Cerebellum (tissue), 4 donors: ENCODE measurements at places on chromosomes 12 and 14.

DNA sequence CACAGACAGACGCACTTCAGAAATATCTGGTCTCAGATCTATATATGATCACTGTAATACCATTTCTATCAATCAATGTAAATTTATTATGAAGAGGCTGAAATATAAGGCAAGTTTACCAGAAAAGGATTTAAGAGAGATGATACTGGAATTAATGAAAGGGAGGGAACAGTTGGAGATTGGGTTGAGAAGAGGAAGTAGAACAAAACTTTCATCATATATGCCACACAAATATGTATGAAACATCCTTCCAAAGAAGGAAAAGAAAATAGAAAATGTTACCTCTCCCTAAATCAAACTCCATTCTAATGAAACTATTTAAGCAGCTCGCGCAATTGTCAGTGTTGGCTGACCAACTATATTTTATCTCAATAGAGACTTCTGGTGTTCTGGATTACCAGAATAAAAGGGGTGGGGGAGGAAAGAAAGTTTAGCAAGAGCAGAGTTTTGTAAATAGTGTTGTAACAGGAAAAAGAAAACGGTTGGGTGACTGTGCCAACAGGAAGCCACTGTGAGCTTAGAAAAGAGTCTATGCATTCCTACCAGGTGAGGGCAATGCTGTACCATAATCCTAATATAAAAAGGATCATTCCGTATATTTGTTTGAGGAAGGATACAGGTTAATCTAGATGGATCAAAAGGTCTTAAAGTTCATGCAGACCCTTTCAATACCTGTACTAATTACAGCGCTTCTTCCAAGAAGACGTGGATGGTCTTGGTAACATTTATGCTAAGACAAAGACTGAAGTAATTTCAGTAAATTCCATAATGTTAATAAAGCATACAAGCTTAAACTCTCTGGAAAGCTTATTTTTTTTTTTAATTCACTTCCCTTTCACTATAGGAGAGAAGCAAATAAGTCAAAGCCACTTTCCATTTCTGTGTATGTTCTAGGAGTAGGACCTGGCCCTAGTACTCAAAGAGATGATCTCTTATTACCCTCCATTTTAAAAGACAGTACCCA is 14.5 kb upstream of the LLPH start:
- DNase-seq: no peak

- peak; percentile 75 for DNase-seq
These were observed 3.6 kb upstream of the SLC7A8 start for GRCh38 chr14:23186913-23187654.

GRCh38 chr14:64945431-64946178 is 3.1 kb upstream of the GPX2 start:
- DNase-seq: no peak

GRCh38 chr14:98592611-98593170 is 679.3 kb downstream of the BCL11B start:
- no peak for DNase-seq

- no peak for DNase-seq
These were observed 13.7 kb downstream of the PLXNC1 start for GRCh38 chr12:94162108-94162507.

- no peak for DNase-seq
These were observed 26.9 kb downstream of the CLMN start for GRCh38 chr14:95292660-95293425.

DNA sequence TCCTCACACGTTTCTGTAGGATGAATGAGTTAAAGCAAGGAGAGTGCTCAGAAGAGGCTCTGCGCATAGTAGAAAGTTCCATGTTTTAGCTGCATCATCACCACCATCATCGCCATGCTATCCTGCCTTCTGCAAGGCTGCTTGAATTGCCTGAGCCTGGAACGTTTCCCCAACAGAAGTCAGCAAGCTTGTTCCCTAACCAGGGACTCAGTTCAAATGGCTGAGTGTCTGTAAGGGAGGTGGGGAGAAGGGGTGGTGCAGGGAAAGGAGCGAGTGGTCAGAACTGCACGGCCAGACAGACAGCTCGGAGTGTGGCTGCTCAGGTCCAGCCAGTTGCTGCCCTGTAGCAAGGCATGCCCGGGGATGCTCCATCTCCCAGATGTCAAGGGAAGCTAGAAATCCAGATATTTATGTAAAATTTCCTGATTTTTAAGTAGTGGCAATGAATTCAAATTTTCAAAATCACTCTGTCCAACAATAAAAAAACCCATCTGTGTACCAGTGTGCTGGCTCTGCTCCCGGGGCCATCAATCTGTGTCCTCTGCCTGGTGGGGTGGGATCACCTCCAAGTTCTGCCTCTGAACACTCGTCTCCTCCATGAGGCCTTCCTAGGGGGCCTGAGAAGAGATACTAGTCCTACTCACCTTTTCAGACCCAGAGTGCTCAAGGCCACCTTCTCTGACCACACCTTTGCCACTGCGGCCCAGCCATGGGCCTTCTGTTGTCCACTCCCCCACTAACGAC is 162.7 kb downstream of the FOXN3 start:
- DNase-seq: peak; percentile 61

DNA sequence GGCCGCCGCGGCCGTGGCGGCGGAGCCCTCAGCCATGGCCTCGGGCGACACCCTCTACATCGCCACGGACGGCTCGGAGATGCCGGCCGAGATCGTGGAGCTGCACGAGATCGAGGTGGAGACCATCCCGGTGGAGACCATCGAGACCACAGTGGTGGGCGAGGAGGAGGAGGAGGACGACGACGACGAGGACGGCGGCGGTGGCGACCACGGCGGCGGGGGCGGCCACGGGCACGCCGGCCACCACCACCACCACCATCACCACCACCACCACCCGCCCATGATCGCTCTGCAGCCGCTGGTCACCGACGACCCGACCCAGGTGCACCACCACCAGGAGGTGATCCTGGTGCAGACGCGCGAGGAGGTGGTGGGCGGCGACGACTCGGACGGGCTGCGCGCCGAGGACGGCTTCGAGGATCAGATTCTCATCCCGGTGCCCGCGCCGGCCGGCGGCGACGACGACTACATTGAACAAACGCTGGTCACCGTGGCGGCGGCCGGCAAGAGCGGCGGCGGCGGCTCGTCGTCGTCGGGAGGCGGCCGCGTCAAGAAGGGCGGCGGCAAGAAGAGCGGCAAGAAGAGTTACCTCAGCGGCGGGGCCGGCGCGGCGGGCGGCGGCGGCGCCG is 381 bp downstream of the YY1 start:
- DNase-seq: no peak

- peak; percentile 14 for DNase-seq
These were observed 69.1 kb downstream of the ASCL4 start for GRCh38 chr12:107843351-107844311.

DNA sequence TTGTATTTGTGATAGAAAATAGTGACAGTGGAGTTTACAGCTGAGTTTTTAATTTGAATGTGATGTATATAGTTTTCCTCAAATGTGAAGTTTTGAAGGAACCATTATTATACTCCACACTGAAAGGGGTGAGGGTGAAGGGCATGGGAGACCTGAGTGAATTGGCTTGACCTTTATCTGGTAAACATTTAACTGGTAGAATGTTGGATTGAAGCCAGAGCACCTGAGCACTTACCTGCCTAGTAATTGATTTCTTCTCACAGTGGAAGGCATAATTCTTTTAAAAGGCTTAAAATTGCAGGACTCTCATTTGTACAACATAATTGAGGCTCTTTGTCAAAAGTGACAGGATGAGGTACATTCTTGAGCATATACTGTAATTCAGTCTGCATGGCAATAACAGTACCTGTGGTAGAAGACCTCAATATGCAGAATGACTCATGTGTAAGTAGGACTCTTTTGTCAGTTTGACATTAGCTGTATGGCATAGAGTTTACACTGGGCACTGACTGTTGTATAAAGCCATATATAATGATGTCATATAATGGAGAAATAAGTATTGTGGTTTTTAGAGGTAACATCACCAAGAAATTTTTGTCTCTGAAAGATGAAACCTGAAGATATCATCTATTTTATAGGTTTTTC is 309.6 kb downstream of the TMTC2 start:
- DNase-seq: no peak

- no peak for DNase-seq
These were observed 95.6 kb downstream of the VCPKMT start for GRCh38 chr14:50020799-50021198.

- no peak for DNase-seq
These were observed 62.9 kb downstream of the RFX4 start for GRCh38 chr12:106645465-106646330.

DNA sequence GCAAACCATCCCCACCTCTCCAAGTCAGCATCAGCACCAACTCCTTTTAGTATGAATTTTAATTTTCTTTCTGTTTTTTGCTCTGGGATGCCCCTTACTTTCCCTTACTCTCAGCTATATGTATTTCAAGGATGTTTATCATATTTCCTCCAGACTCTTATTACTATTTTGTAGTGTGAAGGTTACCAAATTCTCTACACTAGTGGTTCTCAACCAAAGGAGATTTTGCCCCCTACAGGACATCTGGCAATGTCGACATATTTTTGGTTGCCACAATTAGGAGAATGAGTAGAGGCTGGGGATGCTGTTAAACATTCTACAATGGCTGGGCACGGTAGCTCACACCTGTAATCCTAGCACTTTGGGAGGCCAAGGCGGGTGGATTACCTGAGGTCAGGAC is 29.1 kb upstream of the SOS2 start:
- peak; percentile 3 for DNase-seq

DNA sequence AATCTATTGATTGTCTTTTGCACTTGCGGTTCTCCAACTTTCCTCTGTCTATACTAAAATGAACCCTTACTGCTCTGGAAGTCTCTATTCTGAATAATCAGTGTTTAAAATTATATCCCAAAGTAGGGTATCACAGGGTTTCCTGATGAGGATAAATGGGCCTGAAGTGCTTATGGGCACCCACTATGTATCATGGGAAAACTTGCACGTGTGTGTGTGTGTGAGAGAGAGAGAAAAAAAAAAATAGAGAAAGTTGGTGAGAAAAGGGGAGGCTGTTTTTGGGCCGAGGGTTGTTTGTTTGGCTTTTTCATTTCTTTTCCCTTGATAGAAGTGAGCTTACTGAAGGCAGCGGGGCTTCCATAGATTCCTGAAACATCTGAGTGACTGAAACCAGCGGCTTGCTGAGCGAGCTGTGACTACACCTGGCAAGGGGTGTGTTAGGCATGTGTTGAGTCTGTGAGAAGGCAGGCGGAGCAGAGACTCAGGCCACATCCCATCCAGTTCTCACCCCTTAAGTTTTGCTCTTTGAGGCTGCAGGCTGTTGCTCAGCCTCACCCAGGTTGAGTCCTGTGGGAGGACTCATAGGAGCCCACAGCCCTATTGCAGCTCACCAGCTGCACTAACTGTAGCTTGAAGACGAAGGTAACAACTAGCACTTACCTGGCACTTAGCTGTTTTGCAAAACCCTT is 17.2 kb downstream of the PPFIBP1 start:
- no peak for DNase-seq

DNA sequence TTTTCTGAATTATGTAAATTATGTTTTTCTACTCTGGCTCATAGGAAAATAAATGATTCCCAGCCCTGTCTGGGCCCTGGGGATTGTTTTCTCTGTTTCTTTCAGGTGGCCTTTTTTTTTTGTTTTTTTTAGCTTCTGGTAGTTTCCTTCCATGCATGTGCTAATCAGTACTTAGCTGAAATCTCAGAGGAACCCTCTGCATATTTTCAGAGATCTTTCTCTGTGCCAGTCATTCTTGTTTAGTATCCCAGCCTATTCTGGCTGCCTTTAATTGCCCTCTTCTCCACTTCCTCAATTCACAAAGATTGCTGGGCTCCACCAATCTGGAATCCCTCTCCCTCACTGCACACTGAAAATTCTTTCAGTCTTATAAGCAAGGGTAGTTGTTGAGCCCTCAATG is 46.9 kb downstream of the CNOT2 start:
- no peak for DNase-seq

- DNase-seq: peak; percentile 80
These were observed 61.4 kb downstream of the WSCD2 start for GRCh38 chr12:108190529-108190928.

DNA sequence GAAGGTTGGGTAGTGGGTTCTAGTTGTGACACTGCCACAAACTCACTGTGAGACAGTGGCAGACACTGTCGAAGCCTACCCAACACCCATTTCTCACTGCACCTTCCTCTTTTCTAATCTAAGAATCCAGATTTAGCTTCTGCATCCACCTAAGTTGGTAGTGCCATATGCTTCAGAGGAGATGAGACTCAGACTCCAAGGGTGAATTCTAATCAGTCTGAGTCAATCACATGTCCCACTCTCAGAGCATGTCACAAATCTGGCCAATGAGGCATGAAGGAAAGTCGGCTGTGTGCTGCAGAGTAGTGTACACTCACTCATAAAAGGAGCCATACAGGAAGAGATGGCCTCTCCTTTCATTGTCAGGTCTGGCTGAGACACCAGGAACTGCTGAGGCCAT is 102.1 kb upstream of the RAP1B start:
- no peak for DNase-seq

DNA sequence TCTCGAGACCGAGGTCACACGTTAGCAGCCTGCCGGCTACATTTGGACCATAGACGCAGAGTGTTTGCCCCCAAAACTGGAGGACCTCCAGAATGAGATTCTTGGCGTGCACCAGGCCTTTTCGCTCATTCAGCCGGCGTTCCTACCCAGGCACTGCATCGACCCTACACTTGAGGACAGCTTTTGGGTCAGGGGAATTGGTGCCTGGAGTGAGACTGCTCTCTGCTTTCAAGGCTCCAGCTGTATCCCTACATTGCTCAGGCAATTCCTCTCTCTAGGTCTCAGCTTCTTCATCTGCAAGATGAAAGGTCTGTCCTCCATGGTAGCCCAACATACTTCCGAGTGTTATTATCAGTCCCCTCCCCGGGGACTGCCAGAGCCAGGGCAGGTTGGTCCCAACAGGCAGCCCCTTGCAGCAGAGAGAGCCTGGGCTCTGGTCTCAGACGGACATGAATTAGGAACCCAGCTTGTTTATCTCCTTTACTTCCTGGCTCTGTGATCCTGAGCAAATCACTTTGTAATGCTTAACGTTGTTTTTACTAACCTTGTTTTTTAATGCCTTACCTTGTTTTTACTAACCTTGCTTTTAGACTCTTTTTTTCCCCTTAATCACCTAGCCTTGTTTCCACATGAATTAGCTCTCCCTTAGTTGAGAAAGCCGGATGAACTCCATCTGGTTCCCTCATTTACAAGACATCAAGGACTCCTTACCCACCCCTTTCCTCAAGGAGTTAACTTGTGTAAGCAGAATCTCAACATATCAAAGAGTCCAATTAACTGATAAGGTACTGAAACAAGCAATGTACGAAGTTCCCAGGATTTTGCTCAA is 892 bp downstream of the TCHP start:
- peak; percentile 17 for DNase-seq

- no peak for DNase-seq
These were observed 94.2 kb downstream of the LLPH start for GRCh38 chr12:66036317-66036716.

- DNase-seq: no peak
These were observed 2.0 kb upstream of the PPP1CC start for GRCh38 chr12:110744601-110745264.

GRCh38 chr12:85029456-85029855 is 6.6 kb downstream of the TSPAN19 start:
- DNase-seq: peak; percentile 28

GRCh38 chr12:2414810-2415567 is 362.2 kb downstream of the CACNA1C start:
- DNase-seq: no peak

- no peak for DNase-seq
These were observed 262.6 kb upstream of the BTG1 start for GRCh38 chr12:92408072-92408900.

GRCh38 chr12:77401770-77402081 is 336.4 kb upstream of the E2F7 start:
- DNase-seq: no peak
